ENCODE measurements at places on chromosomes 6 and 20.

DNA sequence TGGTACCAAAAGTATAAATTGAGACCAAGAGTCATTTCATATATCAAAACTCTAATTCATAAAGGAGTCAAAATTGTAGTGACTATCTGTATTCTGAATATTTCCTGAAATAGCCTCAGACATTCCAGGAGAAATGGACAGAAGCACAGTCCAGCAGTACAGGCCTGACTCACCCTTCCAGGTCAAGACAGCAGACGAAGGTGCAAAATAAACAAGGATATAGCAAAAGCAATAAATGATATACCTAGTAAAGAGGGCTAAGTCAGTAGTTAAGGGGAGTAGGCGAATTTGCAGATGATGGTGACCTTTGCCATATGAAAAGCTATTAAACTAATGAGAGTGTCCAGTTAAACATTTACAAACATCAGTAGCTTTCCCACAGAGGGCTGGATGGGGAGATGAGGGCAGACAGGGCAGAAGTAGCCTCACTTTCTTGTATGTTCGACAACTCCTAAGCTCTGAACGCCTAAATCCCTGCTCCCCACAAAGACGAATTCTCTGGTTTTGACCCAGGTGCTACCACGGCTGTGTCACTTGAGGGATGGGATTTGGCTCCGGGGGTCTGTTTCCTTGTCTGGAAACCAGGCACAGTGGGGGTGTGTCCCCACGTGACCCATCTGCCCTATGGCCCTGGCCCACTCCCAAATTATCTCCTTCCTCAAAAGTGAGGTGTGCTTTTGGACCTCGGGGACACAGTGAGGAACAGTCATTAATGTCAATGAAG, 3.6 kb upstream of the SLC52A3 start:
- no peak for DNase-seq

GRCh38 chr20:3820048-3820900, at the start of gene AP5S1:
Gene AP5S1, plus strand, starts transcription at chr20:3820547. Its CDS starts 1,571 bp downstream, at chr20:3822118.
- DNase-seq: peak; percentile 87

- DNase-seq: no peak
These were observed 248.1 kb upstream of the OPRM1 start for GRCh38 chr6:153790876-153791473.

DNA sequence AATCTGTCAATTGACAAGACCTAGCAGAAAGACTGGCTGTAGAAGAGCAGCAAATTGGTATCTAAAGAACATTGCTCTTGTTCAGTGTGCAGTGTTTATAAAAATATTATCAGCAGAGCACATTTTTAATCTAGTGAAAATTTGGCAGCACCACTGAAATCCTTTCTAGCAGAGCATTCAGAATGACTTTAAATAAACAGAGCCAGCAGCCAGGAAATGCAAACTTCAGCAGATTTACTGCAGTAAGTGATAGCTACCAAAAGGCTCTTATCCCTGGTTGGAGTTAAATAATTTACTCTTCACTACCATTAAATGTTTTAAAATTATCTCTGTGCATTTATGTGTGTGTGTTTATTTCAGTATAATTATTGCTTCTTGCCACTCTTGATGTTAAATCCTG, 590.9 kb upstream of the CITED2 start:
- no peak for DNase-seq

DNA sequence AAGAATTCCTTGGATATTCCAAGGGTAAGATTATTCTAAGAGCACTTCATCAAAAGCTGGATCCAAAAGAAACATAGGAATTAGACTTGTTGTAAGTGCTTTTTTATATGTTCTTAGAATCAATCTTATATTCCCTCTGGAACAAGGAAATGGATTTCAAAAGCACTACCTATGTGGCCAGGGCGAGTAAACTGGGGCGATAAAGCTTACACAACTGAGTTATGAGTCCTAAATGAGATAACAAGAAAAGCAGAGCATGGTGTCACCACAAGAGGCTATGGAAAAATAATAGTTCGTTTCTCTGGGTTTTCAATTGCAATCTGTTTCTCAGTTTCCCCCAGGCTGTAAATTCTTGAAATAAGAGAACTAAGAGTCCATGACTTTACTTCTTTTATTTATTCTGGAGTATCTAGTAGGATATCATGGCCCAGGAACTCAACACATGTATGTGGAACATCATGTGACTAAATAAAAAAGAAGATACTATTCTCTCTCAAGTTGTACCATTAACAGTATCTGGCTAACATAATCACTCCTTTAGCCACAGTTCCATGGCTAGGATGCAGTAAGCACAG, 51.5 kb downstream of the NUDT3 start:
- DNase-seq: no peak

- no peak for DNase-seq
These were observed 31.4 kb downstream of the FOXP4 start for GRCh38 chr6:41577356-41578216.

- DNase-seq: no peak
These were observed 27.0 kb downstream of the MCHR2 start for GRCh38 chr6:99967052-99967451.

- no peak for DNase-seq
These were observed 92.3 kb upstream of the ENPP5 start for GRCh38 chr6:46262928-46263706.

GRCh38 chr6:31826793-31827285, 699 bp upstream of the HSPA1B start:
- peak; percentile 76 for DNase-seq

GRCh38 chr20:13142143-13142542, 78.9 kb upstream of the ISM1 start:
- no peak for DNase-seq

DNA sequence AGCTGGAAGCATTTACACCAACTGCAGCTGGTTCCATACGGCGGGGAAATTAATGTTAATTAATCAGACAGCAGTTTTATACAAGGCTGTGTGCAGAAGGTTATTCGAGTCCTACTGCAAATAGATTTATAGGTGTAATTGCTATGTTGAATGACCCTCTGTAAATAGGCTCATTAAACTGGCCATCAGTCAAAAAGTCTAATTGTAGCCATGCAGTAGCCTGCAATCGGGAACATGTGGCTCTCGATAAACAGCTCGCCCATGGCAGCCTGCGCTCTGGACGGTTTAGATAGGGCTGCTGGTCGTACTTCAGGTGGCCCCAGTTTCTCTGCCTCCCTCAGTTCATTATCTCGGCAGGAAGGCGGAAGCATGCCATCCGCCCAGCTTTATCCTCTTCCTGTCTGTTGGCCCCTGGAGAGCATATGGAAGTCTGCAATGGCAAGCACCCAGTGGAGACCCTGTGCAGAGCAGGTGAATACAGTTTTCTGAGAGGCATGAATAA, 143.2 kb downstream of the MBOAT1 start:
- no peak for DNase-seq

DNA sequence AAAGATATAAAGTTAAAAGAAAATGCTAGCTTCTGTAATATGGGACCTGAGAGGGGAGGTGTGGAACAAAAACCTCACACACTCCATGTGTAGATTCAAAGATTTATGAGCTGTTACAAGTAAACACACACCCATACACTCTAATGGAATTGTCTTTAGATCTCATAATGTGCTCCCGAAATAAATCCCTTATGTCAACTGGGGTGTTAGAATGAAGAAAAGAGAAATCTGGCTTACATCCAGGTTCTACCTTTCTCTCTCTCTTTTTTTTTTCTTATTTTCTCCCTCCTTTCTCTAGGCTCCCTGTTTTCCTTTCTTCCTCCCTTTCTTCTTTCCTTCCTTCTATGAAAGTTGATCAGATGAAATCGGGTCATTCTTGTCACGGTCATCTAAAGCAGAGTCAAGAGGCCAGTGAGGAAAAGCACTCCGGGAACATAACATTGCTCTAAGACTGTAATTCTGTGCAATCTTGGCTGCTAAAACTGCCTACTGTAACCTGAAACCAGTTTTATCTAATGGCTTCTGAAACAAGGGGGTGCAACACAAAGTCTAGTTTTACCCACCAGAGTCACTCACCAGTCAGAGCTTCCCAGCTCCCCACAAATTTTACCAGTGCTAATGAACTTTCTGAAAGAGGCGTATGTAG, 68.3 kb upstream of the BTBD3 start:
- DNase-seq: no peak

GRCh38 chr6:33430991-33431879, 11.4 kb downstream of the SYNGAP1 start:
- no peak for DNase-seq

DNA sequence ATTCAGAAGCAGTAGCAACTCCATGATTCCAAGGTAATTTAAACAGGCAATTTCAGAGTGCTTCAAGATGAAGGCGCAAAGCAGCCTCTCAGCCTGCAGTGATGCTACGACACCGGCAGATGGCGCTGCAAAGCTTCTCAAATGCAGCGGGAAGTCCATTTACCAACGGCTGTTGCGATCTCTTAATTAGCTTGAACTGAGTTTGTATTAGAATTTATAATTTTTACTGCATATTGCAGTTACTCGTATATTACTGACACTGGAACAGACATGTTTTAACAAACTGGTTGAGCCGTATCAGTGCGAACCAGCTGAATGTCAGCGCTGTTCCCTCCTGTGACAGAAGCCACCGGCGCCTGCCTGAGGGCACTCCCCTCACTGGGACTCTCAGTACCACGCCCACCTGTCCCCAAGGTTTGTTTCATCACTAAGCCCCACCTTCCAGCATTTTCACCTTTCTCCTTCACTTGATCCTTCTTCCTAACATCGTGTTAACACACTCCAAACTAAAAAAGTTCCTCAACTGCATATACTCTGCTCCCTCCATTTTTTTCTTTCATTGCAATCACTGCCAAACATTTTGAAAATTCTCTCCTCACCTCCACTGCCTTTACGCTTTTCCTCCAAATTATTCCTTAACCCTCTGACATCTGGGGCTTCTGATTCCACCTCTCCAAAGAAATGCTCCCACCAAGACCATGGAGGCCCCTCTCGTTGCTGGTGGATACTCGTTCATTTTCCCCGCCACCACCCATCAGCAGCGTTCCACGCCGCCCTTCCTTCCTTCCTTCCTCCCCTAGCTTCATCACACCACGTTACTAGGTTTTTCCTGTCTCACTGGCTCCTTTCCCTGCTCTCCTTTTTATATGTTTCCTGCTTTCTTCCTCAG, 14.5 kb downstream of the GNL1 start:
- peak; percentile 35 for DNase-seq

GRCh38 chr6:5990786-5991185, 15.9 kb downstream of the NRN1 start:
- no peak for DNase-seq

GRCh38 chr20:60068509-60068908, 110.3 kb downstream of the CDH26 start:
- DNase-seq: no peak

GRCh38 chr6:89321131-89321970, 6.3 kb upstream of the GABRR2 start:
- DNase-seq: no peak

DNA sequence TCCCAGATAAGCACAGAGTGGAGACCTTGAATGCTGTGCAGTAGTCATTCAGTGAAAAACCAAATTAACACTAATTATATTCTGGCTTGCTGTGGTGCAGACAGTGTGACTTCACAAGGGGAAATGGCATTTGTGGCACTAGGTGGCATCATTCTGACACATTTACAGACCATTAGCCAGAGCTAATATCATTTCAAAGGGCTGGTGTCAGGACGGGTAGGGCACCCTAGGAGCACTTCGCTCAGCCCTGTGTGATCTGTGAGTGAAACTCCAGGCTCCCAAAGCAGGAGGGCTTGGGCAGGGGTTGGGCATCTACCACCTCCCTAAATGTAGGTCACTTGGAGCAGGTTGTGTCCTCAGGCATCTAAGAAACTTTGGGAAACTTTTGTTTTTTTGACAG, 555.8 kb downstream of the PKHD1 start:
- DNase-seq: no peak

- no peak for DNase-seq
These were observed 185.0 kb downstream of the ANKRD60 start for GRCh38 chr20:58043236-58044140.

DNA sequence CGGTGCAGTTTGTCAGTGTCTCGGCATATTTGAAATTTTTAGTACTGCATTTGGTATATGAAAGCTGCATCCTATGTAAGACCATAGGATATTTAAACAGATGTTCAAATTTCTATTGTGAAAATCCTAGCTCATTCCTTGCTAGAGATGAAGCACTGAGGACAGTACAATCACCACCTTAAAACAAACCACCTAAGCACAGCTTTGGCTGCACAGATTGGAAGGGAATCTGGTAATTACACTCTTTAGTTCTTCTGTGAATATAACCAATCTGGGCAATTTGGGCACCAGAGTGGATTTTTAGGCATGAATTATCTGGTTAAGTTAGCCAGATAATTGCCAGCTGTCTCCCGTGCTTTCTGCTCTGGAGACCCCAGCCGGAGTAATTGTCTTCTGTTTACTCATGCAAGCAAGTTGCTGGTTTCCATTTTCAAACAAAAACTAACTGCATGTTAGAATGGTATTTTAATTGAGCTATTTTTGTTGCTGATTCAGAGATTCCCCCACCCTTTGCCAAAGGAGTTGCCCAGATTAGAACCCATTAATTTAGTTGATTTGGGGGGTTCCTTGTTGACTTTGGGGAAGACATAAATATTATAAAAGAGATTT, 36.9 kb downstream of the E2F3 start:
- DNase-seq: no peak

- DNase-seq: peak; percentile 37
These were observed 3.8 kb downstream of the PREX1 start for GRCh38 chr20:48823960-48824498.

DNA sequence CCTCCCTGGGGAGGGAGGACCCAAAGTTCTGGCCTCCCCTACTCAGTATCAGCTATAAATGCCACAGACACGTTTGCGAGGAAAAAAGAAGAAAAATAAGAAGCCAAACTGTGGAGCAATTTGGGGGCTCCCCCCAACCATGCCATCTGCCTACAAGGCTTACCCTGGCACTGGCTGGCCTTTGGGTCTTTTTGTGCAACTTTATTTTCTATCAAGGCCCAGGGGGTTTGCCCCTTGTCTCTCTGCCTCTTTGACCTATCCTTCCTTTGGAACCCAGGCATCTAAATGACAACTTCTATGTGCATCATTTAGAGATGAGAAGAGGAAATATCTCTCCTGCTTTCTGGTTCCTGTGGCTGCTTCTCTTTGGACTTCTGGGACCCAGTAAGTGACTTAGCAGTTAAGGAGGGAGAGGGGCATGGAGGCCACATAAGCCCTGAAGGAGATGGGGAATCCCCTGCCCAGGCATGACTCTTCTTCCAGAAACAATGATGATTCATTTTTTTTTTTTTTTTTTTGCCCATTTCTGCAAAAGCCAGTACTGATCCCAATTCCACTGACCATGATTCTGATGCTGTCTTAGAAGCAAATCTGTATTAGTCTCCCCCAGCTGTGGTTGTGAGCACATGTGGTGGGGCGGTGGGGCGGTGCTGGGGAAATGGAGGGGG, at the start of gene MUC22:
Gene MUC22, plus strand, starts transcription at position 82 of the 668 bp plus-strand sequence. Its CDS starts 233 bp downstream, at position 315.
- peak; percentile 52 for DNase-seq

DNA sequence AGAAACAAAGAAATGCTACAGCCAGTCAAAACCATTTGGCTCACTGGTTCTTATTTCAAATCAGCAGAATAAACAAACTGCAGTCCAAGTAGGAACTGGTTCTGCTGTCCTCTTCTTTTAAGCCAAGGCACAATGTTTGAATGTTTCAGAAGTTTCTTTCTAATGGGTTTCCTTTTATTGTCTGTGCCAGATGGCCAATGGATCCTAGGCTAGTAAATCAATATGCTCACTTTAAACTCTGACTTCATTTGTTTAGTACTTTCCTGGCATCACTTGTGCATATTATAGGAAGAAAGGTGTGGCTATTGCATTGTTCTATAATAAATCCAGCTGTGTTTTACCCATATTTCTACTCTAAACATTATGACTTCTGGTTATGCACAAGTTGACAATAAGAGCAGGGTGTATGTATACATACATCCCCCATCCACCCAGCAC, 99.7 kb upstream of the PLCB4 start:
- DNase-seq: no peak
